AG04449 (cell line): ENCODE measurements at places on chromosomes 2 and 18.

- DNase-seq, result no peak
Measured at GRCh38 chr2:240575101-240575965, 7.0 kb downstream of the RNPEPL1 start.

- no peak for DNase-seq
Measured at GRCh38 chr18:54769526-54770464, 58.5 kb upstream of the RAB27B start.

DNA sequence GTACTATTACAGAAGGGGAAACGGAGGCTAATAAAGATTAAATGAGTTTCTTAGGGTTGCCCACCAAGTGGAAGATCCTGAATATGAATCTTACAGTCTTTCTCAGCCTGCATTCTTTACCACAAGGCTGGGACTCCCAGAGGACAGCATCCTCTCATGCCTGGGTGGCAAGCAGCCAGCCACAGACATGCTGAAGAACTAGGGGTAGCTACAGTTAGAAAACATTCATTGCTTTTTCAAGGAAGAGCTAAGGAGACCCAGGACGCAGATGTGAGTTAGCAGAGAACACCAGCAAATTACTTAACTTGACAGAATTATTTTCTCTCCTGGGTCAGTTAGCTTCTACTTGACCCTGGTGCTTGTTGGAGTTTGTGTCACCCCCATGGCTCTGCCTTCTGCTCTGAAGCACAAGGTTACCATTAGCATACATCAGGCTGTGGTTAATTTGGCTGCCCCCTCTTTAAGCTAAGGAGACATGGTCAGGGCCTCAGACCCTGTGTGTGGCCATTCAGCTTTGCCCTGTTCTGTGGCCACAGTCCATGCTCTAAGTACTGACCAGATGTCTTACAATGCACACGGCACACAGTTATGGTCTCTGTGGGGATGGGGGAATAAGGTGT, 132.3 kb upstream of the TNP1 start:
- DNase-seq, result no peak

- no peak for DNase-seq
Measured at GRCh38 chr2:65375723-65376122, 56.7 kb downstream of the SPRED2 start.

DNA sequence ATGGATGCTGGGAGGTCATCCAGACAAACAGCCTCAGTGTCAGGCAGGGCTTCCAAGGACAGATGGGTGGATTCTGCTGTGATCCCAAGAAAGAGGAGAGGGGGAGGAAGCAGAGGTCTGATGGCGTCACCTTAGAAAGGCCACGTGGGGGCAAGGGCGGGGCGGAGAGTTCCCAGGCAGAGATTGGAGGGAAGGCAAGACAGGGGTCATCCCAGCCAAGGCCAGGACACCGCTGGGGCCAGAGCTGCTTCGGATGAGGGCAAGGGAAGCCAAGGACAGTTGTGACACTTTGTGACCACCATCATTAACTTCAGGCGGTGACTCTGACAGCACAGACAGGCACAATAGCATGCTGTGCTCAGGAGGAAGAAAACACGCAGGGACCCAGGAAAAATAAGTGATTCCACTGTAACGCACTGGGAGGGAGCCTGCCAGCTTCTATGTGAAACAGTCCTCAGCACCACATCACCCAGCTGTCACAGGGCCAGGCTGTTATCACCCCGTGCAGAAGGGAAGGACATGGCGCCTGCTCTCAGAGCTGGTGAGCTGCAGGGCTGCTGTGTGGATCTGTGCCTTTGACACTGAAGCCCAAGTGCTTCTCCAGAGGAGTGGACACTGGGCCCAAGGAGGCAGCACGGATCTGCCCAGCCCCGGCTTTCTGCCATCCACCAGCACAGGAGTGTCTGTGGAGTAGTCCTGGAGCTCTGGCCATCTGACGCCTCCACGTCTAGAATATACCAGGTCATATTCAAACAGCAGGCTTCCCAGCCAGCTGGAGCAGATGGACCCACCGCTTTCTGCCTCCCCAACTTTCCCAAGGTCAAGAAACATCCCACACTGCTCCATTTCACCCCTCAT, 204.1 kb downstream of the NDUFA10 start:
- DNase-seq, result no peak

DNA sequence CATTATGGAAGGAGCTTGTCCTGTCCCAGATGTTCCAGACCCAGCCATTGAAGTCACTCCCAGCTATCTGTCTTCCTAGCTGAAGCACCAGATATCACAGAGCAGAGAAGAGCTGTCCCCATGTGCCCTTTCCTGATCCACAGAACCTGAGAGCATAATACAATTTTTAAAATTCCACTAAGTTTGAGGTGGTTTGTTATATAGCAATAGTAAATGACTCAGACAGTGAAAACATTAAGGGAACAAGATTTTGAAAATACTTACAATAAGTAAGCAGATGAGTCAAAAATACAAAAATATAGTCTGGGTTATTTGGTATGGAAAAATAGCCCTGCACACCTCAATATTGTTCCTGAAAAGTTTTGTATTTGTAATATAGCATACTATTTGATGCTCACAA, 85.8 kb upstream of the GLS start:
- DNase-seq, result no peak

DNA sequence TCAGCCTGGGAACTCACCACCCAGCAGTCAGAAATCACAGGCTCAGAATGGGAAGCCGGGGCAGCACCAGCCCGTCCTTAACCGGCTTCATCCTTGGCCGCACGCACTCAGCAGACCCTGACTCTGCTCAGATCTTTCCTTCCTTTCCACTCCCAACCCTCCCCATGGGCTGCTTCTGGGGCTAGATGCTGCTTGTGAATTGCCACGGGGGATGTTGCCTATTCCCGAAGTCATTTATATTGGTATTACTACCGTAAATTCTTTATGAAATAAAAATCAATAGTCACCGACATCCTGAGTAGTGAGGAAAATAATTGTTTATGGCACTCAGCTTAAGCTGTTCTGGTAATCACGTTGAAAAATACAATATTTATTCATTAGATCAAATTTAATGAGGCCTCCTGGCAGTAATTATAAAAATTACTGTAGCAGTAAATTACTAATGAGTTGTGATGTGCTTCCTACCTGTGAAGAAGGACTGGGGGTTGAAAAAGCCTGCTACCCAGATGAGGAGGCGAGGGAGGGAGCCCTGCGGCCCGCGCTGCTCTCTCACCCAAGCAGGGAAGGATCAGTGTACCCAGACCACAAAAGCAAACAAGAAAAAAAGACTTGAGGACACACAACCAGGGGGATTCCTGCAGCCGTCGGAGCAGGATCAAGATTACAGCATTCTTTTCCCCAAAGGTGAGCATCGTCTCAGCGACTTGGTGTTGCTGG, 31.5 kb downstream of the CDCA7 start:
- no peak for DNase-seq

DNA sequence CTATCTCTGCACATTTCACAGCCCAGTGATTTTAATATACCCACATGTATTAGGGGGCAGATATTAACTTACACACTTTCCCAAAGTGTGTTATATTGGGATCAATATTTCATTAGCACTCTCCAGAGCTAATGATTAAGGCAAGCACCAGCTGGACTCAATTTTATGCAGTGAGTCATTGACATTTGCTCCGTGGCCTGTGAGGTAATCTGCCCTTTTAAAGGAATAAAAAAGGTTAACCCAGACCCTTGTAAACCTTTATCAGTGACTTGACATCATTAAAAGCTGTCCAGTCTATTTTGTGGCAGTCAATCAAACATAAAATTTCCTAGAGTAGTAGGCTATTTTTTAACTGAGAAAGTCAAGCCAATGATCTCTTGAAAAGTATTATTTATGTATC, 1870.4 kb upstream of the CELF4 start:
- no peak for DNase-seq

- DNase-seq, result peak; percentile 24
Measured at GRCh38 chr2:230408244-230408842, 7.7 kb upstream of the SP100 start.

DNA sequence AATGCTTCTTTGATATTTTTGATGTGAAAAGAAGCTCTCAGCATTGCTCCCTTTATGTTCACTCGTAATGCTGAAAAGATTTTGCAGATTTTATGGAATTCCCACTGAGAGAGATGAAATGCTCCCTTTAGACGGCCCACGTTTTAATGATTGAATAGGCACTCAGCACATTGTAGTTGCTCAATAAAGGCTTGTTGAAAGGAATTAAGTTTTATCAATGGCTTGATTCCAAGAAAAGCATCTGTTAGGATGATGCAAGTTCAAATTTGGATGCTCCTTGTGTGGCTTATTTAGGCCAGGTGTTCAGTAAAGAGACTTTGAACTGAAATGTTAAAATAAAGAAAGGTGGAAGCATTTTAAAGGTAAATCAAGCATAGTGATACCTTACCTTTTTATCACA, 725.1 kb downstream of the EPHA4 start:
- no peak for DNase-seq

DNA sequence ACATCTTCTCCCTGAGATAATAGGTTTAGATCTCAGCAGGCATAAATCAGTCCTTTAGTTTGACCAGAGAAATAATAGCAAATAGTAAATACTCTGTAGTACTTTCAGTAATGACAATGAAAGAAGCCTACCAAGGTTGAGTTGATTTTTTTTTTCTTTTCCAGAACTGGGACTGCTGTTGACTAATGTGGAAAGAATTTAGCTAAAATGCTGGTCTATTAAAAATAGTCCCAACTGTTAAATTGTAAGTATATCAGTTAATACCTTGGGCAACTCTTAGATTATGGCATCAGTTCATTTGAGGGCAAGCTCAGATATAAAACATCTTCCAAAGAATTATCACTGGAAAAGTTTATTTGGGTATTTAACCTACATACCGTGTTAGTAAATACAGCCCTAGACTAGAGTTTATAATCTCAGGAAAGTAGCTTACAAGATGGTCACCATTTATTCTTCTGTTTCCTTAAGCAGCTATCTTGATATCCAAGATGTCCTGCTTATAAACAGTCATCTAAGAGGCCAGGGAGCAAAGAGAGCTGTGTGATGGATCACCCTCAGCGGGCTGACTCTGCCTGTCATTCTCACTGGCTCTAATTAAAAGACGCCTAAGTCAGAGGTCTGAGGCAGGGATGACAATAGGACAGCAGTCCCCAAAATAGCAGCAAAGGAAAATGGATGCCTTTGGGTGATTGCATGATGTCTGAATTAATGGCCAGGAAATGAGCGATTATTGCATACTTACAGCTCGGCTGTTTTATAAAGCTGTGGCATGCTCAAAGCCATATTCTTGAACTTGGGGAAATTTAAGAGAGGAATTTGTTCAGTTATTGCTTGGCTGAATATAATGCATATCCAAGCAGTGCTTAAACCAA, 121.3 kb downstream of the MTX2 start:
- no peak for DNase-seq

DNA sequence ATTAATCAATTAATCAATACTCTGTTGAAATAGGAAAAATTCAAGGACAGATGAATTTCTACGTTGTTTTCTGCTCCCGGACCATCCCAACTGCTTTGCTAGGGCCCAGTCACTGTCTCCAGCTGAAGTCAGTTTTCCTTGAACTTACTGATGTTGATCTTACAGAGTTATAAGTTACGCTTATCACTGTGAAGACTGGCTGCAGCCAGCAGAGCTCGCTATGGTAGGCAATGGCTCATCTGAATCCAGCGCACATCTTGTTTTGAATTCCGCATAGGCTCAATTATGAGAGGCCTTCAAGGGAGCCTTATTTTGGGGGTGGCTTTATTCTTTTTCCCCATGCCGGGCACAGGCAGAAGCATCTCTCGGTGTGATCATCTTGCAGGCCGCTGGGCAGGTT, 2.7 kb downstream of the MC2R start:
- no peak for DNase-seq

DNA sequence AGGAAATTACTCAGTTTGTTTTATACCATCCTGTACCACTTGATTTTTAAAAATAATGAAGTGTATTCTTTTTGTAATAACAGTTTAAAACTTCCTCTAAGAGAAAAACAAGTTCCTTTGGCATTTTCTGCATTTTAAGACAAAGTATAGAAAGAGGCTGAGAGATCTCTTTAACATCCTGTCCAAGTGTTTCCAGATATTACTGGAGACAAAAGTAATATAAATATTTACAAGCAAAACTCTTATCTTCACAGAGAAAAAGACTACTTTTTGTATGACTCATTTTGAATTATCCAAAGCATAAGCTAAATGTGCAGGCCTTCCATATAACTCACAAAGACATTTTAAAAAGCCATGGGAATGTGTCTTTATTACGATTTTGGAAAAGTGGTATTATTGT, 221.1 kb downstream of the RDH14 start:
- no peak for DNase-seq
